ENCODE measurements at places on chromosomes 11 and 22.
A peak's percentile ranks its signal among the peaks of the same experiment; 100 is the strongest.

- no peak for DNase-seq
Observed at GRCh38 chr11:86144846-86145245, 76.0 kb upstream of the PICALM start.

DNA sequence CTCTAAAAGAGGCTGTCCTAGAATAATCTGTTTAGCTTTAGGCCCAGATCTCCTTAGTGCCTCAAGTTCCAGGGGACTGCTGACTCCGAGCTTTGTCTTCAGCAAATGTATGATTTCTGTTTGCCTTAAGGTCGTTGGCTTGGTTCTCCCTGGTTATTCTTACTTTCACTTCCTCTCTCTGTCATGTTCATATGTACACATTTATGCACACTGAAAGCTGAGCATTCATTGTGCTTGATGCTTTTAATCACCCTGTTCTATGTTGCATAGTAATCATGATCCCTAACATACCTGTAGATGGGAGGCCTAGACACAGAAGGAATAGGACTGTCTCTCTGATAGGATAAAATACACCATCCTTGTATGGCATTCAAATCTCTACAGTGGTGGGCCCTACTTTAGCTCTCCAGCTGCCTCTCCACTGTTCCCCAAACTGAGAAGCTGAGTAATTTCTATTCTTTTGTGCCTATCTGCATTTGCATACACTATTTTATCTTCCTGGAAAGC is 7.2 kb downstream of the PPFIBP2 start:
- DNase-seq: no peak

DNA sequence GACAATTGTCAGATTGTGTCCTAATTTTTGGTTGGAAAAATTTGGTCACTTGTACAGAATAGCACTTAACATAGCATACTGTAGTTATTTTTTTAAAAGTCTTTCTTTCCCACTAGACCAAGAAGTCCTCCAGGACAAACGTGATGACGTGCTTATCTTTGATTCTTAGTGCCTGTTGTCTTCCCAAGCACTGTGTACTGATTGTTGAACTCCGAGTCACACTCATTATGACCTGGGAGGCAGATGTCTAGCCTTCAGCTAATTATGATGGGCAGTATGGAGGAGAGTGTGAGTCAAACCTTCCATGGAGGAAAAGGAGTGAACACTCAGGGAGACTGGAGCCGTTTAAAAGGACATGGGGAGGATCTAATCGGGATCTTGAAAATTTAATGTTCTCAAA is 119.8 kb downstream of the SPON1 start:
- DNase-seq: no peak

DNA sequence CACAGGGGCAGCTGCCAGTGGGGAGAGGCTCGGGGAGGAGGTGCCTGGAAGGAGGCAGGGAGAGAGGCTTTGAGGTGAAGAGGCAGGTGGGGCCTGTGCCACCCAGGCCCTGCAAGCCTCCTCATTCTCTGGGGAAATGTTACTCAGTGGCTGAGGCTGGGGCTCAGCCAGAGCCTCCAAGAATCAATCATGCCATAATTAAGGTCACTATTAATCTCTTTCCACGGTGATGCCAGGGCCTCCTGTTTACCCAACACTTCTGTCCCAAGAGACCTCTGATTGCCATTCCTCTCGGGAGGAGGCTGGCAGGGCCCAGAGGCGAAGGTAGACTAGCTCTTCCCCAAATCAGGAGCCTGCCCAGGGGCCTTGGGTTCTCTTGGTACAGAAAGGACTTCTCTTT is 38.4 kb downstream of the GDPD5 start:
- no peak for DNase-seq

- DNase-seq: no peak
Observed at GRCh38 chr22:28402060-28402459, 277.6 kb downstream of the TTC28 start.

GRCh38 chr11:117722082-117722481 is 74.9 kb downstream of the DSCAML1 start:
- DNase-seq: no peak

DNA sequence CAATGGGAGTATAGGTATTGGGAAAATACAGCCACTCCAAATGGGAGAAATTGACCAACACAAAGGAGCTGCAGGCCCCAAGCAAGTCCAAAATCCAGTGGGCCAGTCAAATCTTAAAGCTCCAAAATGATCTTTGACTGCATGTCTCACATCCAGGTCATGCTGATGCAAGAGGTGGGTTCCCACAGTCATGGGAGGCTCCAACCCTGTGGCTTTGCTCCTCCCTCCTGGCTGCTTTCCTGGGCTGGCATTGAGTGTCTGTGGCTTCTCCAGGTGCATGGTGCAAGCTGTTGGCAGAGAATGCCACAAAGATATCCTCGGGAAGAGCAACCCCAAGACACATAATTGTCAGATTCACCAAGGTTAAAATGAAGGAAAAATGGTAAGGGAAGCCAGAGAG is 80.8 kb downstream of the IGLL5 start:
- DNase-seq: no peak

GRCh38 chr11:61636676-61637075 is 43.5 kb upstream of the DAGLA start:
- DNase-seq: no peak

DNA sequence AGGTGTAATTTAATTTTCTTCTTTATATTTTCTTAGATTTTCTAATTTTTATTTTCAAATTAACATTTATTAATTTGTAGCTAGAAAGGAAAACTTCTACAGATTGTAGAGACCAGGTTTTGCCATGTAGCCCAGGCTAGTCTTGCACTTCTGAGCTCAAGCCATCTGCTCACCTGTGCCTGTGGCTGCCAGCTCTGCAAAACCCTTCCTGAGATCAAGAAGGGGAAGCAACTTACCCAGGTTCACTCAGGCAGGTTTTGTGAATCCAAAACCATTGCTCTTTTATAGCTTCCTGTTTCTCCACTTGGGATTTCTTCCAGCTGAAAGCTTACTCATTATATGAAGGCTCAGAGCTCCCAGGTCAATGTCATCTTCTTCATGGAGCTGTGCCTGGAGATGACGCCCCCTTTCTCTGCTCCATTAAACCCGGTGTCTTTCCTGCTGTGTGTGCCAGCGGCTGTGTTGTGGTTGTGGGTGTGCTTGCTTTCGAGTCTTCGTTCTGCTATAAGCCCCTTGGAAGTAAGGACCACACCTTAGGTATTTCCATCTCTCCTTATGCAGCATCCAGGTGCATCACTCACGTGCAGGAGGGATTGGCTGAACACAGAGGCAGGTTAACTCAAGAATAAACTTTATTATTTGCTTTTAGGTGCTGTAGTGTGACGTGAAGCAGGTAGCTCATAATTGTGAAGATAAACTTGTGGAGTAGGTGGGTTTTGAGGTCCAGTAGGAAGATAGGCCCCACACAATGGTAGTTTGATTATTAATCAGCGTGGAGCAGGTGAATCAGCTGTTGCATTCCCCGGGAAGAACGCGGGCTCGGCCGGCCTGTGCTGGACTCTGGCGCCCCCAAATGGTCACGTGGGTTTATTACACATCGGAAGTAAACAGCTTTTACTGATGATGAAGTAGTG is 42.2 kb upstream of the INCENP start:
- DNase-seq: peak; percentile 8

DNA sequence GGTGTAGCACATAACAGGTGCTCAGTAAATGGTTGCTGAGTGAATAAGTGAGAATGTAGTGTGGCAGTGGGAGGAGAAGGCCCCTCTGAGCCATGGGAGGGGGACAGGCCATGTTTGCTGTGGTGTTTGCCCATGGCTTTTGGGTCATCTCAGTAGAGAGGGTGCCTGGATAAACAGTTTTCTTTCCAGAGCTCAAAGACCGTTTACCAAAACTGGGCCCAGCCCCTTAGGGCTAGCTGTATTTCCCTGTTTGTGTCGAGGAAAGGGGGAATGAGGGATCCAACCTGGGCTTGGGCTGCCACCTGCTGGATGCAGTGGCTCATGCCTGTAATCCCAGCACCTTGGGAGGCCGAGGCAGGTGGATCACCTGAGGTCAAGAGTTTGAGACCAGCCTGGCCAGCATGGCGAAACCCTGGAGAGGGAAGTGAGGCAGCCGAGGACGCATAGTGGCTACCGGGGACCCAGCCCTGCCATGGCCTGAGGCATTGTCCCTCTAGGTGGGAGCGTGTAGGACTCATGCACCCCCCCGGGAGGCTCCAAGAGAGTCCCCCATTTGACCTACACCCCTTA is 8.7 kb upstream of the LTO1 start:
- DNase-seq: no peak

DNA sequence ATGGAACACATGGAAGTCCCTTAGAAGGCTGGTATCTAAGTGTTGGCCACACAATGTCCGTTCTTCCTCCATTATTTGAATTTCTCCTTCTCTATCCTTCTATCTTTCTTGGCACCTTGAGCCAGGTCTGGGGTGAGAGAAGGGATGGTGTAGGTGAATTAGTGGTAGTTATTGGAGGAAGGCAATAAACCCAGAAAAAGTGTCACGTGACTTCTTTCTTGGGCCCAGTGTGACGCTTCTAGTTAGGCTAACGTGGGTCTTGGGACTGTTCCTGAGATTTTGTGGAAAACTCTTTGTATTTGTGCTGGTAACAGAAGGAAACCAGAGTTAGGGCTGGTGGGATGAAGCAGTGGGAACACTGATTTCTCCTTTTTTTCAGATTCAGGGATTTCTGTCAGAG is 53.1 kb upstream of the ELF5 start:
- no peak for DNase-seq

DNA sequence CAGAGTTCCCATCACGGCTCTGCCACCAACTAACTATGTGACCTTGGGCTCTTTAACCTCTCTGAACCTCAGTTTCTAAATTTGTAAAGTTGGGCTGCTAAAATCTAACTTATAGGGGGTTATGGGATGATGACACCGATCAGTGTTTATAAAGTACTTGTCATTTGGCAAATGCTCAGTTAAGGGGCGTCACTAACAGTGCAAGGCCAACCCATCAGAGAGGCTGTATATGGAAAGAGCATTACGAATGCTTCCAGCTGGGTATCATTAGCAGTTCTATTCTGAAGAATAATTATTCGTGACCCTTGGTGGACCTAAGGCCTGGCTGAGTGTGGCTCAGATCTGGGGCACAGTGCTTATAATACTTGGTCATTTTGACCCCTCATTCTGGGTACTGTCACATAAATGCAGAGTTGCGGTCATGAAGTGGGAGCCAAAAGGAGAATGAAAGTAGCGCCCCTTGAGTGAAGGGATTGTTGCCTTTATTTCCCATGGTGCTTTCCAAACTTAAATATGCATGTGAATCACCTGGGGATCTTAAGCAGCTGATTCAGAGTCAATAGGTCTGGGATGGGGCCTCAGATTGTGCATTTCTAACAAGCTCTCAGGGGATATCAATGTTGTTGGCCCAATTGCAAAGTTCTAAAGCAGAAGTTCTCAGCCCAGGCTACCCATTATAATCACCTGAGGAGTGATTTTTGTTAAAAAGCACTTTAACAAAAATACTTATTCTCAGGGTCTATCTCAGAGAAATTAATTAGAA is 115.8 kb downstream of the CSNK2A3 start:
- no peak for DNase-seq

GRCh38 chr11:122421702-122422101 is 233.8 kb upstream of the UBASH3B start:
- no peak for DNase-seq

DNA sequence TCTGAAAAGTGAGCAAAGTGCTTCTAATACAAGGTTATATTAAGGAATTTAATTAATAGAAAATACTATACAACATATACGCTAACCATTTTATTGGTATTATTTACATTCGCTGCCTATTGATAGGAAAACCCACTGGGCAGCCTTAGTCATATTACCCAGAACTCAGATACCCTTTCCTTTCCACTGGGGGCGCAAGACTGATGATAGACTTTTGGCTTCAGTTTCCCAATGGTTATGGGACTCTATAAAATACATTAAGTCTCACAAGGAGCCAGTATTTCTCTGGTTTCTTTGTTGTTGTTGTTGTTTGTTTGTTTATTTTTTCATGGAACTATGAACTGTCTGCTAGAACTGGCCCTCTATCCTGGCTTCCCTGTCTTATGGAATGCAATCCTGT is 471.1 kb upstream of the KIRREL3 start:
- DNase-seq: no peak

- DNase-seq: no peak
Observed at GRCh38 chr11:16001899-16002426, 354.4 kb downstream of the SOX6 start.

- DNase-seq: no peak
Observed at GRCh38 chr11:26027887-26028286, 304.0 kb upstream of the ANO3 start.

- DNase-seq: no peak
Observed at GRCh38 chr11:66869567-66869870, 12.7 kb downstream of the LRFN4 start.

DNA sequence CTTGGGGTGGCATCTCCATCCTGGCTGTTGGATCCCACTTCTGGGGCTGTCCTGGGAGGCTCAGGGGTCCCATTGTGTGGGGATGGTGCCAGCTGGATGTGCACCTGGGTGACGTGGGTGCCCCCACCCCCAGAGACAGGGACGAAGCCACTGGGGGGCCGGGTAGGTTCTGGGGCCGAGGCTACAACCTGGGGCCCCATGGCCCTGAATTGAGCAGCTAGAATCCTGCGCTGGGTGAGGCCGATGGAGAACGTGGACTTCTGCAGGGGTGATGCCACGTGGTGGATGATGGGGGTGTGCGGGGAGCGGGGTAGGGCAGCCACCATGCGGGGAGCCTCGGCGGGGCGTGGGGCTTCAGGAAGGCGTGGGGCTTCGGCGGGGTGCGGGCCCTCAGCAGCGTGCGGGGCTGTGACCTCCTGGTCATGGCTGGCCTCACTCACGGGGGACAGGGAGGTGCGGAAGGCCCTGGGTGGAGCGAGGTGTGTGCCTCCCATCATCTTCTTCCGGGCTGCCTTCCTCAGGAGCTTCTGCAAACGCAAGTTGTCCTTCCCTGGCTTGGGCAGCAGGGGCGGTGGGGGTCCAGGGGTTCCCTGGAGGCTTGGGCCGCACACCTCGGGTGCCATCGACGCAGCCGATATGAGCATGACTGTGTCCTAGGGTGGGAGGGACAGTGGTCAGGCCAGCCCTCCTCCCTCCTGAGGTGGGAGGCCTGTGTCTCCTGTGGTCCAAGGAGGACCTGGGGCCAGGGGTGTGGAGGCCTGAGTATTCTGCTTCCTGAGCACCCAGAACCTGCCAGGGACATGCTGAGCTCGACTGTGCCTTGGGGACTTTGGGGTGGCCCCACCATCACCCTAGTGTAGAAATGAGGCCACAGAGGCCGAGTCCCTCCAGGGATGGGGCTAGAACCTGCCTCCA is 1.5 kb downstream of the PRR33 start:
- DNase-seq: no peak

GRCh38 chr11:120146413-120147093 is 8.6 kb upstream of the TRIM29 start:
- no peak for DNase-seq

DNA sequence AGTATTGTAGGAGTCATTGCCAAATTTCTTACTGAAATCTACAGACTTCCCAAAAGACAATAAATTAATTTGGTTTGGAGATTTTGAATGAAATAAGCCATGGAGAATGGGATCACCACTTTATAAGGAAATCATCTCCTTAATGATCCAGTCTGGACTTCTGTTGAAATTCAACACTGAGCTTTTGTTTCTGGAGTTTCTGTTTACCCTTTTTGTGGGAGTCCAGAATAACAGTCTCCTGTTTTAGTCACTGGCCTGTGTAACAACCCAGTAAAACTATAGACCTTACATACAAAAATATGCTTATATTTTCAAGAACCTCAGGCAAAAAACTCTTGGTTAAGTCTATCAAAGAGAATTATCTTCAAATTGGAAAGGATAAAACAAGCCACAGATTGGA is 321.7 kb upstream of the PLET1 start:
- no peak for DNase-seq

- DNase-seq: no peak
Observed at GRCh38 chr11:35541621-35542375, 16.4 kb upstream of the PAMR1 start.

All from GM12878 (cell line).